ENCODE measurements at places on chromosomes 12 and 14.

GRCh38 chr12:111369496-111370220 is 763 bp upstream of the PHETA1 start:
- DNase-seq: no peak

- no peak for DNase-seq
These were observed 57.8 kb downstream of the CCDC92 start for GRCh38 chr12:123914726-123915333.

GRCh38 chr12:46388427-46389021 is 16.0 kb upstream of the SLC38A2 start:
- no peak for DNase-seq

- no peak for DNase-seq
These were observed 763.0 kb downstream of the NRXN3 start for GRCh38 chr14:78933166-78933565.

DNA sequence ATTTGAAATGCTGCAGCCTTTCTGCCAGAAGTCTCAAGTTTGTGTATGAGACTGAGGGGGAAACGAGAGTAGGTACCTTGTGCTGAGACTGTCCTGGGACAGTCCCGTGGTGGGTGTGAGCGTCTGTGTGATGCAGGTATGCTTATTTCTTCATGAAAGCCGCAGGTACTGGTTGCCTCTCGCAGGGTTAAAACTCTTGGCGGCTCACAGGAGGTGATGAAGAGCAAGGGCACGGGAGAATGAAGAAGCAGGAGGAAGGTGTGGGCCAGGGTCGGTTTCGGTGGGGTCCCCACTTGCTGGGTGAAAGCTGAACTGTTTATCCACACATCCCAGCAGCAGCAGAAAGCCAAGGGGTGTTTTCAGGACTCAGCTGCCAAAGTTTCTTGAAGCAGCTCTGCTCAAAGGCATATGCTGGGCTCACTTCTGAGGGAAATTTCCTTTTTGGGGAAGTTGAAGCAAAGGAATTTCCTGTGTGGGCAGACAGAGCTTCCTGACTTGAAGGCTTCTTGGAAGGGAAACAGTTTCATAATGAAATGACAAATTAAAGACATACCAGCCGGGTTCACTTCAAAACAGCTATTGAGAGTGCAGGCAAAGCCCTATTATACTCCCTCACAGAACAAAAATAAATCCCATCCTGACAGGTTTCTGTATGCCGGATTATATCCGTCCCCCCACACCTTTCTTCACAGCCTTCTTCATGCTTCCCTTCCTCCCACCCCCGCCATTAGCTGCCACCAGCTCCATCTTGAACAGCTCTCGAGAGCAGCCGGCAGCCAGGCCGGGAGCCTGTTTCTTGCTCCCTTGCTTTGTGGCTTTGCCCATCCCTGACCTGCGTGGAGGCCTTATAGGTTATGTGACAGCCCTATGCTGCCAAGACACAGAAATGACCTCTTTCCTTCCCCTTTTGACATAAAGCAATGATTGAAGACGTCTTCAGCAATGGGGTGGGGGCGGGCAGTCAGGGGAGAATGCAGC is 116.6 kb downstream of the ETV6 start:
- DNase-seq: no peak

DNA sequence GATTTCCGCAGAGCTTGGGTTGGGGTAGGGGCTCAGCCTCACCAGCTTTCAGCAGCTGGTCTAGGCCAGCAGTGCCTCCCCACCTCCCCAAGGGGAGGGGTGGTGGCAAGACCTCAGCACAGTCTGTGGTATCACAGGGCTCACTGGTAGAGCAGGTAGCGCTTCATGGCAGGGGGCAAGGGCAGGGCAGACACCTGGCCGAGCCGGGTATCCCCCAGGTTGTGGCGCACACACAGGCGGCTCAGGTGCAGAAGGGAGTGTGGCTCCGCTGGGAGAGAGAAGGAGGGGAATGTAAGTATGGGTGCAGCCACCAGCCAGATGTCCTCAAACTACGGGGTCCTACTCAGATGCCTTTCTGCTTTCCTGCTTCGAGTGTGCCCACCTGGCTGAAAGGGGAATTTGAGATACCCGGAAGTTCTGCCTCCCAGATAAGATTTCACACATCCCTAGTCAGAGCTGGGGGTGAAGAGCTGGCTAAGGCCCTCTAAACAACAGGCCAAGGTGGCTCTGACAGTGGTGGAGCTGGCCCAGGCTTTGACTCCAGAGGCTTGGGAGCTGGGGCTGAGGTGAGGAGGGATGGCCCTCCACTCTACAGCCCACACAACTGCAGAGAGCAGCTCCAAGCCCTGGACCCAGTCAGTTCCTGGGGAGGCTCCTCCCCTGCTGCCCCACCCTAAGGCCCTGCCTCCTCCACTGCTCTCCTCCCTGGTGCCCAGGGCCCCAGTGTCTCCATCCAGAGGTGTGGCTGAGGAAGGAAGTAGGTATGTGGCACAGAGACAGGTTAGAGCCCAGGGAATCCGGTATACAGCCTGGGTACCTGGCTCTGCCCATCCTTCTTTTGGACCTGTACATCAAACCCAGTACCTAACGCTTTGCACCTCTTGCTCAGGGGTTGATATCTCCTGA is 1.8 kb downstream of the SPSB2 start:
- no peak for DNase-seq

- DNase-seq: no peak
These were observed 1434.3 kb upstream of the FLRT2 start for GRCh38 chr14:84095681-84096080.

DNA sequence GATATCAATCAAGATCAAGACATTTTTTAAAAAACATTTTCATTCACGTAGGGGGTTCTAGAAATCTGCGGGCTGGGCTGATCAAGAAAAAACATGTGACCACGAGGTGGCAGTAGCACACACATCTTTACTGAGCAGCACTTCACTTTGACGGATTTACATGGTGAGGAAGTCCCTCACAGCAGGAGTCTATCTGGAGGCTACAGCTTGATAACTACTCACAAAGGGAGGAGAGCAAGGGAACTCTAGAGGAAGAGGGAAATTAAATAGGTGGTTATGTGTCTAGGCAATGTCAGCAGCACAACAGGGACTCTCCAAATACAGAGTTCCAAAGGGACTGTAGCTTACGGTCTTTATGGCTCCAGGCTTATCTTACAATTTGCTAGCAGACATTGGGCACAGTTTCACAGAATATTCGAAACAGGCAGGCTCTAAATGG is 248.1 kb downstream of the DPY19L2 start:
- no peak for DNase-seq

- no peak for DNase-seq
These were observed 9.7 kb upstream of the KRT1 start for GRCh38 chr12:52689936-52690335.

- DNase-seq: no peak
These were observed 100.5 kb upstream of the LMNTD1 start for GRCh38 chr12:25653487-25654175.

DNA sequence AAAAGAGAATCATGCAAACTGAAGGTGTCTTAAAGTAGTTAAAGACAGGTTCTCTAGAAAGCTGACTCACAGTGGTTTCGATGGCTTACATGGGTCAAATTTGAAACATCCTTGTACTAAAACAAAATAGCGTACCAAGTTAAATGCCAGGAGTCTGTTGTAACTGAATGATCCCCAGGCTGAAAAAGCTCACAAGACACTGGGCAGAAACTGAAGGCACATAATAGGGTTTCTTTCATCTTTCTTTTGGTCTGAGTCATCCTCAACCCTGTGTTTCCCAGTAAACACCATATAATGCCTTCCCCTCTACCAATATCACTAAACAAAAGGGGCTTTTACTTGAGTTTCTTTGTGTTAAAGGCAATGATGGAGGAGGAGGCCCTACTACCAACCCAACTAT is 12.8 kb downstream of the ZFYVE1 start:
- DNase-seq: no peak

GRCh38 chr14:24463017-24463883 is 20.7 kb upstream of the SDR39U1 start:
- DNase-seq: no peak

Measured in effector memory CD8-positive, alpha-beta T cell (primary cell).